Motor neuron (in vitro differentiated cells): ENCODE measurements at places on chromosomes 11 and 22. TPM values are rescaled to one million over a fixed set of nuclear protein-coding genes. Genes with fewer than 3 reads are reported as not detected.

RRP8 gene
- 20.8 and 21.7 TPM in 2 replicates for total RNA-seq

PKDREJ gene
- total RNA-seq = 0.92 and 1.2 TPM in 2 replicates

BCO2 gene
- total RNA-seq = 10.8 and 12.1 TPM in 2 replicates

MS4A4E gene
- total RNA-seq = not detected in 2 replicates

CRKL gene
- total RNA-seq = 36.3 and 38.7 TPM in 2 replicates

NARS2 gene
- 27.0 and 28.0 TPM in 2 replicates for total RNA-seq

ISX gene
- 0.06 TPM in 1 of 2 replicates, not detected in the other for total RNA-seq

LRRC32 gene
- total RNA-seq = 0.62 and 0.87 TPM in 2 replicates

ETS1 gene
- 0.50 and 0.96 TPM in 2 replicates for total RNA-seq

STX3 gene
- 6.1 and 6.7 TPM in 2 replicates for total RNA-seq

OR51S1 gene
- total RNA-seq = 0.10 TPM in 1 of 2 replicates, not detected in the other

PHOX2A gene
- total RNA-seq = 0.16 TPM in 1 of 2 replicates, not detected in the other

TMEM151A gene
- total RNA-seq = 3.2 and 3.7 TPM in 2 replicates

CCDC89 gene
- total RNA-seq = 0.22 and 0.50 TPM in 2 replicates

TPBGL gene
- 0.27 and 1.0 TPM in 2 replicates for total RNA-seq

OR4C12 gene
- not detected in 2 replicates for total RNA-seq

ZNF143 gene
- 22.7 and 25.9 TPM in 2 replicates for total RNA-seq

ASPHD2 gene
- 2.2 TPM in 2 replicates for total RNA-seq

OR8G1 gene
- total RNA-seq = 0.14 and 0.23 TPM in 2 replicates

OR2D3 gene
- 1.8 and 3.0 TPM in 2 replicates for total RNA-seq

IGF2 gene
- total RNA-seq = 0.72 and 1.3 TPM in 2 replicates

KLHDC7B gene
- 1.2 and 1.5 TPM in 2 replicates for total RNA-seq

GRAP2 gene
- 0.46 and 1.0 TPM in 2 replicates for total RNA-seq

DNAJB7 gene
- total RNA-seq = 0.71 and 1.4 TPM in 2 replicates

DEFB131B gene
- total RNA-seq = not detected in 2 replicates

CHID1 gene
- total RNA-seq = 95.1 and 109 TPM in 2 replicates

P2RY2 gene
- 0.22 and 0.85 TPM in 2 replicates for total RNA-seq

MPEG1 gene
- 0.66 TPM in 1 of 2 replicates, not detected in the other for total RNA-seq

MYO18B gene
- 0.38 and 0.81 TPM in 2 replicates for total RNA-seq

STK33 gene
- total RNA-seq = 16.0 and 16.9 TPM in 2 replicates

TMPRSS5 gene
- 1.3 and 1.9 TPM in 2 replicates for total RNA-seq

DDX25 gene
- 5.8 and 7.1 TPM in 2 replicates for total RNA-seq

PRODH gene
- total RNA-seq = 0.95 and 1.8 TPM in 2 replicates

FGF4 gene
- total RNA-seq = not detected in 2 replicates

NAALAD2 gene
- total RNA-seq = 2.4 TPM in 2 replicates

CNIH2 gene
- total RNA-seq = 51.1 TPM in 2 replicates

SYT9 gene
- total RNA-seq = 0.09 and 0.46 TPM in 2 replicates

RAB3IL1 gene
- total RNA-seq = 3.1 and 4.6 TPM in 2 replicates

TYR gene
- total RNA-seq = not detected in 2 replicates

ARAP1 gene
- 40.6 and 41.5 TPM in 2 replicates for total RNA-seq

CRYBB3 gene
- not detected in 2 replicates for total RNA-seq

INS gene
- total RNA-seq = not detected in 2 replicates

CDKN1C gene
- 21.3 and 27.1 TPM in 2 replicates for total RNA-seq

PANX3 gene
- not detected in 2 replicates for total RNA-seq

GLYAT gene
- not detected in 2 replicates for total RNA-seq

ART1 gene
- 0.85 and 3.0 TPM in 2 replicates for total RNA-seq

CRYBB2 gene
- 0.64 TPM in 1 of 2 replicates, not detected in the other for total RNA-seq

CCND1 gene
- 9.6 and 9.7 TPM in 2 replicates for total RNA-seq

ME3 gene
- 1.9 and 3.3 TPM in 2 replicates for total RNA-seq

IRAG1 gene
- total RNA-seq = 0.75 and 1.1 TPM in 2 replicates

DEPDC7 gene
- 3.0 and 4.0 TPM in 2 replicates for total RNA-seq

OR5AS1 gene
- 0.05 and 0.11 TPM in 2 replicates for total RNA-seq

PPP2R5B gene
- total RNA-seq = 8.4 and 10.8 TPM in 2 replicates

RFPL2 gene
- total RNA-seq = 0.46 and 0.50 TPM in 2 replicates

MGAT3 gene
- total RNA-seq = 19.8 and 22.4 TPM in 2 replicates

TBX10 gene
- total RNA-seq = 0.22 and 0.29 TPM in 2 replicates

PLEKHB1 gene
- total RNA-seq = 3.5 and 4.5 TPM in 2 replicates
